Ovary (tissue), 10 donors: ENCODE measurements at places on chromosomes 3 and 15. TPM values are rescaled to one million over a fixed set of nuclear protein-coding genes. Genes with fewer than 3 reads are reported as not detected.

Gene MYD88
- total RNA-seq: 32.5 TPM

Gene XCR1
- total RNA-seq: not detected

GRCh38 chr3:188507244-188507720 lies 353.3 kb downstream of the LPP start:
- peaks cover 2% of the 10 kb centered on the region for H3K4me1 ChIP-seq
- no peak overlapping the region for H3K4me3 ChIP-seq
- DNase-seq: no peak
- no peak overlapping the region for H3K27ac ChIP-seq
- H3K36me3 ChIP-seq: no peaks in the 10 kb centered on the region

DNA sequence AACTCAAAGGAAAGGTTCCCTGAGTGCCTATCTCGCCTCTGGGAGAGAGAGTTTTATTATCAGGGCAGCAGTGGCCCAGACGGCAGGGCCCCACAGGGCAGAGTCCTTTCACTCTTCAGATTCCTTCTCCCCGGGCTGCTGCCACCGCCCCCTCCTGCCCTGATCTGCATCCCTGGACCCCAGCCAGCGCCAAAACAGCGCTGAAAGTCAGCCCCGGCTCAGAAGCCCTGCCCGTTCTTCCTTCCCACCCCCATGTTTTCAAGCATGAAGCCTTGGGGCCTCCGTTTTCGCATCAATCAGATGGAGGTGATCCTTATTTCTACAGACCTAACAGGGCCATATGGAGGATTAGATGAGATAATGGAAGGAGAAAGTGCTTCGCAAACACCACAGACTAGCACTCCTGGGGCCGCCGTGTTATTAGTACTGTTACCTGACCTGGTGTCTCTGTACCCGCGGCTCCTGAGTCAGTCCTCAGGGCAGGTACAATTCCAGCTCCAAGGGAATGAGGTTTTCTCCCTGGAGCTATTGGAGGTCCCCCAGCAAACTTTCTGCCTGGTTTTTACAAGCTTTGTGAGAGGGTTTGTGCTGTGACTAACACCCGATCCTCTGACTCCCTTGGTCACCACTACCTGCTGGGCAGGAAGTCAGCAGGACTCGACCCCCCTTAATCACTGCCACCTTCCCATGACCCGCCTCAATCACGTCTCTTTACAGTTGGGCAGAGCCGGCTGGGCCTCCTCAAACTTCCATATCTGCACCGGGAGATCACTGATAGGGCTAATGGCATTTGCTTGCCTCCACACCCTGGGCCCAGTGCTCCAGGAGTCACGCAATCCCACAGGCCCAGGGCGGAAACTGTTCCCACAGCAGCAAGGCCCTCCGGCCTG lies 39.5 kb upstream of the TSEN2 start:
- H3K4me1 ChIP-seq: peaks cover 4% of the 10 kb centered on the region
- no peaks in the 10 kb centered on the region for H3K36me3 ChIP-seq
- DNase-seq: no peak
- no peaks in the 10 kb centered on the region for H3K27me3 ChIP-seq
- H3K4me3 ChIP-seq: no peak overlapping the region

- no peaks in the 10 kb centered on the region for H3K27me3 ChIP-seq
- H3K36me3 ChIP-seq: no peaks in the 10 kb centered on the region
- H3K27ac ChIP-seq: no peak overlapping the region
- H3K4me1 ChIP-seq: no peaks in the 10 kb centered on the region
Observed at GRCh38 chr3:58897646-58898045, 152.2 kb downstream of the CFAP20DC start.
